ENCODE measurements at places on chromosomes 7 and 10.

GRCh38 chr7:145016068-145016467 is 180.2 kb upstream of the TPK1 start:
- DNase-seq = no peak

DNA sequence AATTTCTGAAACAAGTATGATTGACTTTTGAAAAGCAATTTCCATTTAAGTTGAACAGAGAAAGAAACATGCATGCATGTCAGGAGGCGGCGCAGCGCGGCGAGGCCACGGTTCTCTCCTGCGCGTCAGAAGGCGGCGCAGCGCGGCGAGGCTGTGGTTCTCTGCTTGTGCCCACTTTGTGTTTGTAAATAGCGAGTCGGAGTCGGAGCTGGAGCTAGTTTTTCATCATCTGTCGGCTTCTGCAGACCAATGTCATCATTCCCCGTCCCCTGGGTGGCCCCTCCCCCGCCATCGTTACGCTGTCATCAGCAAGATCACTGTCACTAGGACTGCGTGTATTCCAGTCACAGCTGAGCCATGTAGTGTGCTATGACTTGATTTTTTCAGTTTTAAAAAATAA is 49.2 kb downstream of the INPP5A start:
- no peak for DNase-seq

- no peak for DNase-seq
Measured at GRCh38 chr7:158027646-158028045, 560.0 kb downstream of the PTPRN2 start.

DNA sequence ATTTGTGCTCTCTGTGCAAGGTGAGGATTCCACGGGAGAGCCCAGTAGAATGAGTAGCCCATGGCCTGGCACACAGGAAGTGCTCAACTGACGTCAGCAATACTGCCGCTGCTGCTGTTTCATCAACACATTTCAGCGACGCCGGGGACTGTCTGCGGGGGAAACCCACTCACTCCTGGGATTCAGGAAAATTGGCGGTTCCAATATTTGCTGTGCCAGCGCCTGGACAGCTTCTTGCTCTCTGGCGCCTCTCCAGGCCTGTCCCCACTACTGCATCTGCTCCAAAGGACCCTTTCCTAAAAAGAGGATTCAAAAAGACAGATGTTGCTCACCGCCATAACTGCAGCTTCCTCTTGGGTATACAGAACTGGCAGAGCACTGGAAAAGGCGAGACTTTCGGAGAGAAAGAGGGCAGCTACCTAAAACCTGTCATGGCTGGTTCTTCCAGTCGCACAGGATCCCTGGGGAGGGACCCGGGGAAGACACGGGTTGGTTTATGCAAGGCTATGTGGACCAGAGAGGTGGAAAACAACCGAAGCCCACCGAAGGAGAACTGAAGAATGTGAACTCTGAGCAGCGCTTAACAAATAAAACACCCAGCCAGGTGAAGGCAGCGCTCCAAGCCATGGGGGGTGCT is 39.7 kb upstream of the ENO4 start:
- no peak for DNase-seq

DNA sequence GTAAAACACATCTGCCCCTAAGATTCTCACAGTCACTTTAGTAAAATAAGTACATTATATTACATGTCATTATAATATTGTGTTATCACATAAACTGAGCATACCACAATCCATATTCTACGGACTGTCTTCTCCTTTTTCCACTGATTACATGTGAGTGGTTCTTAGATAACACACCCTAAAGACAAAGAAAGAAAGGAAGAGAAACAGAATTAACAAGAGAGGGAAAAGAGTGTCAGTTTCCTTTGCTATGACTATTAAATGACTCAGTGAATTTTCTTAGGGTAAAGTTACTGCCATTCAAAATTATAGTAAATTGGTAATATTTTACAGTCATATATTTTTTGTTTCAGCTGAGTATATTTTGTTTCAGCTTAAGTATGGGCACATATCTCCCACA is 268.3 kb downstream of the TWIST1 start:
- no peak for DNase-seq

GRCh38 chr10:97822261-97822687 is 27.4 kb upstream of the GOLGA7B start:
- DNase-seq = no peak

DNA sequence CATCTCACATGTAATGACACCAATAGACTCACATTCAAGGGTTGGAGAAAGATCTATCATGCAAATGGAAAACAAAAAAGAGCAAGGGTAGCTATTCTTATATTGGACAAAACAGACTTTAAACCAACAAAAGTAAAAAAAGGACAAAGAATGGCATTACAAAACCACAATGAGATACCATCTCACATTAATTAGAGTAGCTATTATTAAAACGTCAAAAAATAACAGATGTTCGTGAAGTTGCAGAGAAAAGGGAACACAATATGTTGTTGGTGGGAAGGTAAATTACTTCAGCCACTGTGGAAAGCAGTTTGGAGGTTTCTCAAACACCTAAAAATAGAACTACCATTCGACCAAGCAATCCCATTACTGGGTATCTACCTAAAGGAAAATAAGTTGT is 197.0 kb downstream of the SNX13 start:
- DNase-seq = no peak

DNA sequence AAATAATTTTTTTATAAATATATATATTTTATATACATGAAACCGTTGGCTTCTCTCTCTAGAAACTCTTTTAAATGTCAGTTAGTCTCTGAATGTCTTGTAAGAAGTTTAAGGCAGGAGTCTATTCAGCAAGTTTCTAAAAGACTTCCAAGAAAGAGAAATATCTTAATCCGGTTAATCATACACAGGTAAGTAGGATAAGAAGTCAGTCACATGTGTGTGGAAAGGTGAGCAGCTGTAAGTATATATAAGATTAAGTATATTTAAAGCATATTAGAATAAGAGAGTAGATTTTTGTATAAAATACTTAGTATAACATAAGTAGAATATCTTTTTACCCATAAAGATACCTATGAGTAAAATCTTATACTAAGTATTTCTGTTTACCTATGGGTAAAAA is 48.9 kb downstream of the AGBL3 start:
- no peak for DNase-seq

- DNase-seq = no peak
Measured at GRCh38 chr7:51224811-51225595, 91.6 kb downstream of the COBL start.

DNA sequence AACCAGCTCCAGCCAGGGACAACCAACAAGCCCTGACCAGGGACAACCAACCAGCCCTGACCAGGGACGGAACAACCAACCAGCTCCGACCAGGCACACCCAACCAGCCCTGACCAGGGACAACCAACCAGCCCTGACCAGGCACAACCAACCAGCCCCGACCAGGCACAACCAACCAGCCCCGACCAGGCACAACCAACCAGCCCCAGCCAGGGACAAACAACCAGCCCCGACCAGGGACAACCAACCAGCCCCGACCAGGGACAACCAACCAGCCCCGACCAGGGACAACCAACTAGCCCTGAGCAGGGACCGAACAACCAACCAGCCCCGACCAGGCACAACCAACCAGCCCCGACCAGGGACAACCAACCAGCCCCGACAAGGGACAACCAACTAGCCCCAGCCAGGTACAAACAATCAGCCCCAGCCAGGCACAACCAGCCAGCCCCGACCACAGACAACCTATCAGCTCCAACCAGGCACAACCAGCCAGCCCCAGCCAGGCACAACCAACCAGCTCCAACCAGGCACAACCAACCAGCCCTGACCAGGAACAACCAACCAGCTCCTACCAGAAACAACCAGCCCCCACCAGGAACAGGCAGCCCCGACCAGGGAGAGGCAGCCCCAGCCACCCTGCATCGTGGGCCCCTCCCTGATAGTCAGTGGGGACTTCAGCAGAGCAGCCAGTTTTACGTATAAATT is 56.4 kb downstream of the PROSER2 start:
- no peak for DNase-seq

DNA sequence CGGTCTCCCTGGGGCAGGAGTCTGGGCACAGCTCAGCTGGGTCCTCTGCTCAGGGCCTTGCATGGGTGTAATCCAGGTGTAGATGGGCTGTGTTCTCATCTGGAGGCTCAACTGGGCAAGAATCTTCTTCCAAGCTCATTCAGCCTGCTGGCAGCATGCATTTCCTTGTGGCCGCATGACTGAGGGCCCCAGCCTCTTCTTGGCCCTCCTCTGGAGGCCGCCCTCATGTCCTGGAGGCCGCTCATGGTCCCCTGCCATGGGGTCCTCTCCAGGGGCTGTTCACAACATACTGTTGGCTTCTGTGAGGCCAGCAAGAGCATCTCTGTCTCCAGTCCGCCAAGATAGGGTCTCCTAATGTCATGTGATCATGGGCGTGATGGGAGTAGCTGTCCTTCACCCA is 437.5 kb upstream of the FOXK1 start:
- no peak for DNase-seq

GRCh38 chr10:93496322-93497041 is at the start of gene CEP55:
Gene CEP55, plus strand, starts transcription at chr10:93496612. Its CDS starts 3,440 bp downstream, at chr10:93500052.
- DNase-seq = peak; percentile 80

GRCh38 chr10:69346776-69347175 is 68.5 kb downstream of the HK1 start:
- no peak for DNase-seq

GRCh38 chr10:36506697-36507496 is 618.5 kb upstream of the ANKRD30A start:
- no peak for DNase-seq

GRCh38 chr10:50648089-50648934 is 24.6 kb upstream of the SGMS1 start:
- DNase-seq = peak; percentile 18

GRCh38 chr10:93434991-93435491 is 47.1 kb downstream of the MYOF start:
- DNase-seq = no peak

DNA sequence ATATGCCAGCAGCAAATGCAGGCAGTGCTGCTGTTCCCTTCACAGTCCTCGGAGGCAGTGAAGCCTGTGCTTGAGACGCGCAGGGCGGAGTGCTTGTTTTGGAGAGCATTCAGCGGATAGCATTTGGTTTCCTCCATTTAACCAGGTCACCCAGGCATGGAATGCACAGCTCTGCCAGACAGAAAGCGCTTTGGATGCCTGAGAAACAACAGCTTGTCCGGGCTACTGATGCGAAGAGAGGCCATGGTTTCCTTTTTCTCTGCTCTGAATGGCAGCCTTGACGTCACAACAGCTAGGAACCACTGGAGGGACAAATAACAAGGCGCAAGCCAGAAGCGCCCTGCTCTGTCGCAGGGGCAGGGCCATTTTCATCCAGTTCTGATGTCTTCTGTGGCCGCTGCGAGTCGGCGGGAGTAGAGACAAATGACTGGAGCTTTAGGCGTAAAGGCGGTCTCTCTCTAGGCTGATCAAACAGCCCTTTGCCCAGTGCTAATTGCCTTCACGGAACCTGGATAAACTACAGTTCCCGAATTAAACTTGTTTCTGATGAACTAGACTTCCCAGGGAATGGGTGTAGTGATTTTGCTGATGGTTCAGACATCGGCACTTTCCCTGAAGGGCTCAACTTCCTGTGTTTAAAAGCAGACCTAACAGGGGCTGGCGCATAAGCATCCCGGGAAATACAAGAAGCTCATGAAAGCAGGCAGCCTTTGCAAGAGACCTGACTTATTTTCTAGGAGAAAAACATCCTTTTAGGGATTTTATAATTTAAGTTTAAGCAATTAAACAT is 187.6 kb upstream of the KLF14 start:
- no peak for DNase-seq

DNA sequence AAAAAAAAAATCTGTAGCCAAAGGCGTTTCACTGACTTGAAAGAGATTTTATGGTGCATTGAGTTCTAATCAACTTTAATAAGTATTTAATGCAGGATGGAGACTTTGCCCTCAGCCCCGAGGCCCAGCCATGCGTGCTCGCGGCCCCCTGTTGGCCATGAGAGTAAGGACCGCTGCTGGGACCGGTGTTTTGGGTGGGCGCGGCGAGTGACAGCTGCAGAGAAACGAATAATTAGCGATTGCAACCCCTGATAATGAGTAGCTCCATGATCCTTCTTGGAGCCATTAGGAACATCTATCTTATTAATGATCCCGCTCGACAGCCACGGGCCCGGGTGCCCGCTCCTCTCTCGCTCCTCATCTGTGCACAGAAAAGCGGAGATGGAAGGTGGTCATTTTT is 347.4 kb downstream of the RPS24 start:
- DNase-seq = no peak

DNA sequence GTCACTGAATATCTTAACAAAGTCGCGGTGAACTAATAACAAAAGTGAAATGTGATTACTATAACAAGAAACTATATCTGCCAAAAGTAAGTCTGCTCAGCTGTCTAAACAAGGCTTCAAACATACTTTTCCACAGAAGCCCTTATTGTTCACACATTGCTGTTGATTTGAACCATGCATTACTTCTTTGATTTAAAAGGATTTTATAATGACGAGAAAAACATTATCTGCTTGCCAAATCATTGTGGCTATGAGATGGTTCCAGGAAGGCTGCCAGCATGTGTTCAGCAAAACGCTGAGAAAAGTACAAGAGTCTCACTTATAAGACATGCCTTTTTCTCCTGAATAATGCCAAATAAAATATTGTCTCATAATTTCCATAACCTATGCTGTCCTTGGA is 24.4 kb downstream of the RNF133 start:
- no peak for DNase-seq

DNA sequence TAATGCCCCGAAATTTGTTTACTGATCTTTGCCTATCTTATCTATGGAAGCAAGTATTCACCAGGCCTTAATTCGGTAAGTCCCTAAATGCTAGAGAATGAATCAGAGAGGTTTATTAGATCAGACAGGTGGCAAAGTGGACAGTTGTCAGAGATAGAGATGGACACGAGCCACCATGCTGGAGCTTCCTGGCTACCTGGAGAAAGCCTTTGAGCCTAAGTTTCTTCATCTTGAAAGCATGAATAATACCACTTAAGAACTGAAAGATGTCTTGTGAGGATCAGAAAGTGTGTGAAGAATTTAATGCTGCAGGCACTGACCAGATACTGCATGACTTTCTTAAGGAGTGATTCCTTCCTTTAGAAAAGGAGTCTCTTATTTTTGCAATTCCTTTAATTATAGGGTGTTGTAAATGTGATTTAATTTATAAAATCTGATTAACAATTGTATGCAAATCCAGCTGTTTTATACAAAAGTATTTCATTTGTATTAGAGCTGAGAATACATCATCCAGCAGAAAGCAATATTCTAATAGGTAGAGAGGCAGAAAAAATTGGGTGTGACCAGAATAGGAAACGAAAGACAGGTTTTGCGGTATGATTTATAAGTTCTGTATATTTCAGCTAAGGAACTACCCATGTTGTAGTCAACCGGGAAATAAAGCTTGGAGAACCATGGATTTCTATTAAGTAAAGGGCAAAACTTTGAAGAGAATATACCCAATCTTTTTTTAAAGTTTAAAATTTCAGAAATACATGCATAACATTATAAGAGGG is 82.7 kb downstream of the SMURF1 start:
- no peak for DNase-seq

DNA sequence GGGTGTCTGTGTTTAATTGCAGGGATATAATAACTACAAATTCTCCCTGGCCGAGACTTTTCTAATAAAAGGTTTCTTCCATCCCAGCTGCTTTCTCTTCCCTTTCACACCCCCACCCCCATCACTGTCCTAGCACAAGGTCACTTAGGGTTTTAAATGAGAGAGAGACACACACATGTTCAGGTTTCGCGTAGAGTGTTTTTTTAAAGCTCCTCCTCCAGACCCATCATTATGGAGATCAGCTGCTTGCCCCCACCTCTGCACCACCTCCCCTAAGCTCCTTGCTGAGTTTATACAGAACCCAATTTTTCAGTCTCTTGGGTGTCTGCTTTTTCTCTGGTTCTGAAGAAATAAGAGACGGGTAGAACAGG is 18.6 kb downstream of the LRMDA start:
- no peak for DNase-seq

- no peak for DNase-seq
Measured at GRCh38 chr10:103783681-103784080, 71.7 kb downstream of the SH3PXD2A start.

Measured in GM12864 (cell line).